ENCODE measurements at places on chromosomes 13 and 19. TPM values are rescaled to one million over a fixed set of nuclear protein-coding genes. Genes with fewer than 3 reads are reported as not detected.
A peak's percentile ranks its signal among the peaks of the same experiment; 100 is the strongest.

GRCh38 chr19:18450931-18451836, 13.3 kb upstream of the ISYNA1 start:
- peak; percentile 83 for DNase-seq

CUL4A gene
- total RNA-seq: 88.9 TPM

DNA sequence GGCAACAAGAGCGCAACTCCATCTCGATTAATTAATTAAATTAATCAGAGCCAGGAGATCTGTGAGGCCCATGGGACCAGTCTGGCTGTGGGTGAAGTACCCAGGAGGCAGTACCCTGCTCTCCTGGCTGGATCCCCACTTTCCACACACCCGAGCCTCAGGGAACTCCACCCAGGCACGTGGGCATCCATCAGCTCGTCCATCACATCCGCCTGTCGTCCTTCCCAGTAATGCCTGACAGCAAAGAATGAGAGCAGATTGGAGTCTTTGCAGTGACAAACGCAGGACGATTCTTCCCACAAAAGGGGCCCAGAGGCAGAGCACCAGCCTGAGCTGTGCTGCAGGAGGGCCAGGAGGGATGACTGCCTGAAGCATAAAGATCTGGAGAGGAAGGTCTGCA, 35.8 kb downstream of the VSTM2B start:
- no peak for DNase-seq

DNA sequence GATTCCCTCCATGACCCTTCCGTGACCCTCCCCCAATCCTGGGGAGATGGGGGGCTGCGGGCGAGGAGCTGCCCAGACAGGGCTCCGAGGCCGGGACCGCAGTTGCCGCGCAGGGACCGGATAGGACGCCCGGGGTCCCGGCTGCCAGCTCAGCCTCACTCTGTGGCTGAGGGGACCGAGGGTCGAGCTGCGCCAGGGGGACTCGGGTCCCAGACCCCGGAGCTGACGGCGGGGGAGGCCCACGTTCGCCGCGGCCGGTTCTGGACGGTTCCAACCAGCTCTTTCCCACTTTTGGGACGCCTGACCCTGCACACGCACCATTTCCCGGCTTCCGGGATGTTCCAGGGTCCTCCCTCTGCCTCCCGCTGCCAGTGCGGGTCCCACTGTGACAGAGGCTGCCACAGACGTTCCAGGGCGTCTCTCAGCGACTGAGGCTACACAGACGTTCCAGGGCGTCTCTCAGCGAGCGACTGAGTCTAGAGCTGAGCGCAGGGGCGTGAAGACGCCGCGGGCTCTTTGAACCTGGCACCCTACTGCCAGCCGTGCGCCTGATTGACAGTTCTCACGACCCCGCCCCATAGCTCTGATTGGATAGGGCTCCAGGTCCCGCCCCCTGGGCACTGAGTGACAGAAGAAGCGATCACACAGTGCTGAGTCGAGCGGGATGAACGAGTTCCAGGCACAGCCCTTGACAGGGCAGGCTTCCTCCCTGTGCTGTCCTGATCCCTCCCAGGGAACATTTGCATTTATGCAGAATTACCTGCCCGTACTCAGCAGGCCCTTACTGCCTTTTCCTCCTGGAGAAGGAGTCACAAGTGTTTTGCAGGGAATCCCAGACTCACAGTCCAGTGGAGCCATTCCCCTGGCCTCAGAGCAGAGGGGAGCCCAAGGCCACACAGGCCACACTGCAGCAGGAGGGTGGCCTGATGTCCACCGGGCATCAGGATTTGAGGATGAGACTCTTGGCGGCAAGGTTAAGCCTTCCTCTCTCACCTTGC, at the start of gene ZNF563:
ZNF563 (minus strand) TSS at position 472 of the 998 bp plus-strand sequence; CDS start at position 321, 151 bp downstream.
- peak; percentile 97 for DNase-seq

- no peak for DNase-seq
Observed at GRCh38 chr13:110300090-110300815, 6.7 kb downstream of the COL4A1 start.

ARRDC5 gene
- total RNA-seq: not detected

MEIOSIN gene
- 0.08 TPM for total RNA-seq

CATSPERD gene
- total RNA-seq: not detected

DNA sequence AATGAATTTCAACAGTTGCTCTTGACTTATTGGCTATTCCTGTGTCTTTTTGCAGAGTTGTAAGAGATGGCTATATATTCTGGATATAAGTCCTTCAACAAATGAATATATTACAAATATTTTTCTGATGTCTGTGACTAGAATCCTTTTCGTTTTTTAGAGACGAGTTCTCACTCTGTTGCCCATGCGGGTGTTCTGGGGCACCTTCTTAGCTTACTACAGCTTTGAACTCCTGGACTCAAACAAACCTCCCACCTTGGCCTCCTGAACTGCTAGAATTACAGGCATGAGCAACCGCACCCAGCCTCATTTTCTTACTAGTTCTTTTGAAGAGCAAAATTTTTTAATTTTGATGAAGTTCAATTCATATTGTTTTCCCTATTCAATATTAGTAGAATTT, 287.8 kb downstream of the LIG4 start:
- DNase-seq: no peak

- DNase-seq: no peak
Observed at GRCh38 chr19:47444388-47444821, 25.1 kb upstream of the MEIS3 start.

DNA sequence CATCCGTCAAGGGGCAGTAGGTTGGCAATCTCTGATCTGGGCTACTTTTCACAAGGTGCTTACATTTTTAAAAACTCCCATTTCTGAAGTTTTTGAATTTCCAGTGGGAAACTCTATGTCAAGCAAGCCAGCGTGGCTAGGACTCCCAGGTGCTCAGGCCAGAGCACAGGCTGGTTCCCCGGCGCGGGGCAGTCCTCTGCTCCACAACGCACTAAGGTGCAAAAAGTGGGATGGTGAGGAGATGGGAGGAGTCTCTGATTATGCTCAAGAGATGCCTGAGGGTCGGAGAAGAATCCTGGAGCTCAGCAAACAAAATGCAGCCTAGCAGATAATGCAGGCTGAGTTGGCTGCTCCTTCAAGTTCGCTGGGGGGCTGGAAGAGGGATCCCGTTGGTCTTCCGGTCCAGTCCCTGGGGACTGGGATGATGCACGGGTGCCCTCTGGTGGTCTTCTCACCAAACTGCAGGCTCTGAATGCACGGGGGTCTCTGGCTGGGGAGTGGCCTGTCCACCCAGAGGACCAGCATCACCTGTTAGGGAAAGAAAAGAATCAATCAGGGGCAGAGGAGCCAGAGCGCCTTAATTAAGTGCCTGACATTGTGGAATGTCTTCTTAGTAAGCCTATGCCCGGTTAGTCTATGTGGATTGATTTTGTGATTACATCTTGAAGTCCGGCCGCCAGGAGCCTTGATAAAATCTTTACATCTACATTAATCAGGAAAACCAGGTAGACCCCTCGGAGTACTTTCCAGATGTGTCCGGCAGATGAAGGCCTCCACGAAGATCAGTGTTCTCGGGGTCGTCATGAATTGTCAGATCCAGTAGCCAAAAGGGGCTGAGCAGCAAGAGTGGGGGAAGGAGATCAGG, 244.4 kb upstream of the MAB21L1 start:
- DNase-seq: peak; percentile 36

DNA sequence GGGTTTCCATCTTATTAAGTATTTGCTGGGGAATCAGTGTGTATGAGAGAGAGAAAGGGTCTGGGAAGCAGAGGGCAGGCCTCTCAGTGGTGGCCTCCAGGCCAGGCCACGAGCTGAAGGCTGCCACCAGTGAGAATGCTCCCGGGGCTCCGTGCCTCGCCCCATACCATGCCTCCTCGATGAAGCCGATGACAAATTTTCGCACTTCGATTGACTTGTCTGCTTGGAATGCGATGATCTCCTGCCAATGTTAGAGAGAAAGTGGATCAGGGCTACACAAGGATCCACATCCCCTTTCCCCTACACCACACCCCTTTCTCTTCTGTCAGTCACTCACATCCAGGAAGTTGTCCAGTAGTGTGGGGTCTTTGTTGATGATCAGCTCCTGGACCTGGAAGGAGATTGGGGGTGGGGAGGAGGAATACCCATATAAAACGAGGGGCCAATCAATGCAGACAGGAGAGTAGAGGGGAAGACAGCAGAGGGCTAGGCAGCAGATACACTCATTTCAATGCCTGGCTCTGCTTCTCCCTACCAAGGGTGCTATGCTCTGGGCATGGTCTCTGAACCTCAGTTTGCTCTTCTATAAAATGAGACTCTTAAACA, 10.7 kb downstream of the SYMPK start:
- DNase-seq: no peak

GRCh38 chr13:34578471-34578870, 363.6 kb upstream of the NBEA start:
- DNase-seq: no peak

DNA sequence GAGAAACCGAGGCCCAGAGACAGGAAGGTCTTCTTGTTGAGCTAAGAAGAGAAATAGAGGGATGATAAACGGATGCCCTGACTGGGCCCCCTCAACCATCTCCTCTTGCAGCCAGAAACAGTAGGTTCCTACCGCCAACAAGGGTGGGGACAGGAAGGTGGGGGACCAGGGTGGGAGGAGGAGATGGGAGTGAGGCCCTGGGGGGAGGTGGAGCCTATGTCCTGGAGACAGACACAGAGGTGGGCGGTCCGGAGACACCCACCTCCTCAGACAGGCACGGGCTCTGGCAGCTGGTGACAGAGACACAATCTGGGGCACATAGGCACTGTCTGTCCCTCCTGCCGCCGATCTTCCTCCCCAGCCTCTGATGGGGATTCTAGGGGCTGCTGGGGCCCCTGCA, 16.9 kb downstream of the GADD45B start:
- DNase-seq: no peak

DDX49 gene
- 87.4 TPM for total RNA-seq

GRCh38 chr13:39486758-39487157, 116.2 kb downstream of the LHFPL6 start:
- DNase-seq: no peak

CEACAM3 gene
- not detected for total RNA-seq

GRCh38 chr19:35555301-35556005, 8.0 kb downstream of the ATP4A start:
- DNase-seq: no peak

DNA sequence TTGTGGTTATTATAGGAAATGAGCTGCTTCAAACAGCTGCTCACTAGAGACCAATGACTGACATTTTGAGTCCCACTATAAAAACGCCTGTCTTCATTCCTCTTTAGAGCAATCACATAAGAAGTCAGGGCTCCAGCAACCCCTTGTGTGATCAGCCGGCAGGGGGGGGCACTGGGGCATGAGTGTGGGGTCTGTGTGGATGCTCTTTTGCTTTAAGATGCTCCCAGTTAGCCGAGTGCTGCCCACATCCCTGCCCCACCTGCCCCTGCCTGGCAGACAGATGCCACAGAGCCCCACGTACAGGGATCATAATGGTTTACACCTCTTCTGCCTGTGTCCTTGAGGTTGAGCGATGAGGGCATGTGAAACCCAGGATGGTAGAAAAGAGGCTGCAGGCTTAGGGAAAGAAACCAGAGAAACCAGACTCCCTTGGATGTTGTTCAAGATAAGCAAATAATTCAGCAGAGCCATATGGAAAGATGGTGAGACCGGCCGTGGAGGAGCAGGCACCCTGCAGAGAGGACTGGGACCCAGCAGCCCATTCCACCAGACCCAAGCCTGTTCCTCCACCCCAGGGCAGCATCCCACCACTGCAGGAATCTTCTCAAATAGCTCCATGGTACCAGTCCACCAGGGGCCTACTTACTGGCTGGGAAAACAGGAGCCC, 55.4 kb downstream of the CHST8 start:
- DNase-seq: no peak

PDS5B gene
- 45.8 TPM for total RNA-seq

SGCG gene
- not detected for total RNA-seq

TEAD2 gene
- not detected for total RNA-seq

- DNase-seq: no peak
Observed at GRCh38 chr19:15633082-15633835, 7.4 kb upstream of the CYP4F3 start.

DNA sequence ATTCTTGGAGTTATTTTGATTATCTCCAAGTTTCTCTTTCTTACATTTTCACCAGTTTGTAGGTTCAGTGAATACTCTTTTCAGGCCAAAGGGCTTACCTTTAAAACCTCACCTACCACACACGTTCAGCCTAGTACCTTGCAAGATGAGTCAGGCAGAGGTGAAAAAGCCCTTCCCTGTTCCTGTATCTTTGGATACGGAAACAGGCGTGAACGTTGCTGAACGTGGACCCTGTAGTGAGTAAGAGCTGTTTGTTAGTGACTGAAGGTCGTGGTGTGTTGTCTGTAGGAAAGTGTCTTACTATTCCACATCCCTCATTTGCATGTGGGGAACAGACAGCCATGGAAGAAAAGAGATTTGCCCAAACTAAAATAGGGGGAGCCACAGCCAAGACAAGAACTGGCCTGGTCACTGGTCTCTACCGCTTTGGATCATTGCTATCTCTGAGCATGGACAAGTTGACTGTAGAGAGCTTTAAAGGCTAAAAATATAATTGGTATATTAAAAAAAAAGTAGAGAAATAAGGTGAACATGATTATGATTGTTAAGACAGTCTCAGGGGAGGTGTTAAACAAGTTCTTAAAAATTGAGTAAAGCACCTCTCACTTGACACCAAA, 3.5 kb downstream of the CEBPG start:
- DNase-seq: no peak

GRCh38 chr19:14090509-14091080, at the start of gene SAMD1:
SAMD1 (minus strand) TSS chr19:14090751.
- peak; percentile 76 for DNase-seq

IRGC gene
- not detected for total RNA-seq

DNA sequence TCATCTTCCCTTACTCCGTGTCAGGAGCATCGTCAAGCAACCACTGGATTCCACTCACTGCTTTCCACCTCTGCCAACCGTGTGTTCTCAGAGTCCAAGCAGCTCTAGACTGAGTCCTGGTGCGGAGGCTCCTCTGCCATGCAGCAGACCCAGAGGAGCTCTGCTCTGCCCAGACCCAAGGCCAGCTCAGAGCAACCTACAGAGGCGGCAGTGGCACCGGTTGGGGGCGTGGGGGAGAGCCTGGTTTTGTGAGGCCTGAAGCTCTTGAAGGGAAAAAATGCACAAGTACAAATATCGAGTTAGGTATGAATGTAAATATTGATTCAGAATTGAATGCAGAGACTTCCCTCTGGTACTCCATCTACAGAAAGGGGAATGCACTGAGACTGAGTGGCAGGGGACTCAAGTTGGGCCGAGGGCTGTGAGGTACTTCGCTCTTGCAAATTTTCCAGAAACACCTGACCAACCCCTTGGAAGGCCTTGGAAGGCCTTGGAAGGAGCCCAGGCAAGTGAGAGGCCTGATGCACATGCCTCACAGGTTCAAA, 46.7 kb downstream of the GJA3 start:
- no peak for DNase-seq

- no peak for DNase-seq
Observed at GRCh38 chr19:29535214-29535831, 9.5 kb downstream of the VSTM2B start.

GRCh38 chr13:18921063-18921462, 260.6 kb downstream of the TUBA3C start:
- no peak for DNase-seq

GRCh38 chr13:43787997-43788396, 1.2 kb upstream of the ENOX1 start:
- no peak for DNase-seq

Data from activated naive CD8-positive, alpha-beta T cell treated with anti-CD3 and anti-CD28 coated beads for 36 hours (primary cell).